Activated naive CD4-positive, alpha-beta T cell treated with anti-CD3 and anti-CD28 coated beads, Interleukin-2, amount 50 U/mL, for 16 hours (primary cell): ENCODE measurements at places on chromosomes 3 and 15.

DNA sequence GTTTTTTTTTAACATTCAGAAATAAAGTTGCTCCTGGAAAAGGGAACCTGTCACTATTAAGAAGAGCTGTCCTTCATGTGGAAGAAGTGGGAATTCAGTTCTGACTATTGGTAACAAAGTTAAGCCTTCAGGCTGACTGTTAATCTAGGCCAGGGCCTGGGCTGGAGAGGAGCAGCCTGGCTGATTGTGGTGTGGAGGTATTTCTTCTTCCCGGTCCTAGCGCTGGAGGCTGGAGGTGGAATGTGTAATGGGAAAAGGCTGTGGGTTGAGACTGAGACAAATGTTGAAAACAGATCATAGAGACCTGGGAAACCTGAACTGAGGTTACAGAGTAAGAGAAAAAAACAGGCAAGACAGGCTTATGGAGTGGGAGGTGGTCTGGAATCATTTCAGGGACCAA is 23.8 kb upstream of the SH3BP5 start:
- DNase-seq: no peak

DNA sequence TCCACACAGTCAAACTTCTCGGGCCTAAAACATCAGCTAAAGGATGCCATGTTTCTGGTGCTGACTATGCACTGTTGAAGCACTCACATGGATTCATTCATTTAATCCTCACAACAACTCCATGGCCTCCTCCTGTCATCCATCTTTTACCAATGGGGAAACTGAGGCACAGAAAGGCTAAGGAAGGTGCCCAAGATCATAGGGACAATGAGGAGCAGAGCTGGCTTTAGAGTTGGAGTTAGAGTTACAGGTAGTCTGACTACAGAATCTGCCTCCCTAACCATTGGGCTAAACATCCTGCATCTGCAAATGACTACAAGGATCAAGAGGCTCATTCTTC is 111.6 kb downstream of the IQSEC1 start:
- no peak for DNase-seq

DNA sequence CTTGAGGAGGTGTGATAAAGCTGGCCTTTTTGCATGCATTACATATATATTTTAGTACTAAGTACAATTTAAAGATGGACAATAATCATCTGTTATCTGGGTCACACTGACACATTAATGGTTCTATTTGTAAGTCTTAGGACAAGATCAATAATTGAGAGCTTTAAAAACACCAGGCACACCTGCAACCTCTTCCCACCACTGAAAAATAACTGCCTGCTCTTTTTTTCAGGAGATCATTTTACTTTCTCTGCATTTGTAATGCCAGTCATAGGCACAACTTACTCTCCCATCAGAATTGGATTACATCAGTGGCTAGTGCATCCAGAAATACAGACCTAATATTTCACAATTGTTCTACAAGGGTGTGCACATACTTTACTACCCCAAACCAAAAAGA is 149.8 kb downstream of the MECOM start:
- no peak for DNase-seq

GRCh38 chr3:50472958-50473357 is 30.5 kb downstream of the CACNA2D2 start:
- no peak for DNase-seq

GRCh38 chr15:76342382-76343201 is 6.0 kb downstream of the ISL2 start:
- DNase-seq: no peak

DNA sequence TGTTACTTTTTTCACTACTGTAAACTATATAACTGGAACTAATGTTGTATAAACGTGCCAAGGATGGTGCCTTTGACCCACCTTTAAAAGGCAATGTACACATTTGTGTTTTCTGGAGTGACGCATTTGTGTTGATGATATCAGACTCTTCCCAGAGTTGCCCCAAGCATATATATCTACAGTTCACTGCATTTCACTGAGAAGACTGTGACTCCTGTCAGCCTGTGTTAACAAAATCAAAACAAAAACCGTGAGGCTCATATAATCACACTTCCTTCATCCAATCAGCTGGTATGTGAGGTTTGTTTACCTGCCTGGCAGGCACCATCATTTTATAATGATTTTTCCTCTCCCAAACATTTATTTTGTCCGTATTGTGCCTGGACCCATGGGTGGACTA is 117.6 kb upstream of the ROBO1 start:
- DNase-seq: no peak

DNA sequence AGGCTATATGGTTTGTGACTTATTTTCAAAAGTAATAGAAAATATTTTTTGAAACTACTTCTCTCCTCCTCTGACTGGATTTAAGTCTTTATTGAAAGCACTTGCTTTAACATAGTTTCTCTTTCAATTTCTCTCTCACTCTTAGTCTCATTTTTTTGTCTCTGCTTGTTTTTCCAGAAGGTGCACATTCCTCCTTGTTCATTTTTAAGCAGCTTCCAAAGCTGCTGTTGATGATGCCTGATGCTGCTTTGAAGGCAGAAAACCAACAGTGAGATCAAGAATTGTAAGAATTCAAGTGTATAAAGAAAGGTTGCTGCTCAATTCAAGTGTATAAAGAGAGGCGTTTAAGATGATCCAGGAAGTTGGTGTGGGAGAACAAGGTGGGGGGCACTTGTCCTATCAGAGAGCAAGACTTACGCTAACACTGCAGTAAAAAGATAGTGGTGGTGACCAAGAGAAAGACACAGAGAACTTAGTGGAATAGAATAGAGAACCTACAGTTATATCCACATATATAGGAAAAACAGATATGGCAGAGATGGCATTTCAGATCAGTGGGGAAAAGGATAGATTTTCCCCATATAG is 12.1 kb downstream of the NR2C2 start:
- no peak for DNase-seq

GRCh38 chr15:31302029-31302657 is 24.5 kb upstream of the KLF13 start:
- DNase-seq: no peak

DNA sequence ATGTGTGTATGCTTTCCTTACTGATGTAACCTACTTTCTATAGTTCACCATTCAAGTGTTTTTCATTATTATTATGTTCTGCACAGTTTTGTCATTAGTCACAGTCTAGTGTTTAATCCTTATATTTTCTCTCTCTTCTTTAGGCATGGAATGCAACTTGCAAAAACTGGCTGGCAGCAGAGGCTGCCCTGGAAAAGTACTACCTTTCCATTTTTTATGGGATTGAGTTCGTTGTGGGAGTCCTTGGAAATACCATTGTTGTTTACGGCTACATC is 6.9 kb downstream of the SUCNR1 start:
- no peak for DNase-seq

- no peak for DNase-seq
Observed at GRCh38 chr3:169297214-169297613, 366.3 kb downstream of the MECOM start.

GRCh38 chr3:194867270-194867983 is 181.7 kb downstream of the FAM43A start:
- DNase-seq: no peak

DNA sequence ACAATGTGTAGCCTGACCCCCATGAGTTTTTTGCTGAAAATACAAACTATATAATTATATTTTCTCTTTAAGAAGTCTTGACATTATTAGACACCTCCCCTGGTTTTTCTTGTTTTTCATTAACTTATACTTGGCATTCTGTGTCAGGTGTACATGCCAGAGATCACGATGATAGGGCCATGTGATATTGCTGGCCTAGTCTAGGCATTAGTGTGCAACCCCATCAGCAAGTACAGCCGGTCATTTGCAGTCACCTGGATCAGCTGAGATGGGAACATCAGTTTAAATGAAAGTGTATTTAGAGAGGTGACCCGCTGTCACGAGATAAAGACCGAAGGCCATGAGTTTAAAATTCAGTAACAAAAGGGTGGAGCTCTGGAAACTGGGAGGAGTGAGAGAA is 12.6 kb upstream of the SPPL2A start:
- no peak for DNase-seq

GRCh38 chr3:161072211-161072621 is 32.9 kb downstream of the B3GALNT1 start:
- DNase-seq: no peak

GRCh38 chr3:50341537-50341936 is 901 bp upstream of the RASSF1 start:
- DNase-seq: no peak

DNA sequence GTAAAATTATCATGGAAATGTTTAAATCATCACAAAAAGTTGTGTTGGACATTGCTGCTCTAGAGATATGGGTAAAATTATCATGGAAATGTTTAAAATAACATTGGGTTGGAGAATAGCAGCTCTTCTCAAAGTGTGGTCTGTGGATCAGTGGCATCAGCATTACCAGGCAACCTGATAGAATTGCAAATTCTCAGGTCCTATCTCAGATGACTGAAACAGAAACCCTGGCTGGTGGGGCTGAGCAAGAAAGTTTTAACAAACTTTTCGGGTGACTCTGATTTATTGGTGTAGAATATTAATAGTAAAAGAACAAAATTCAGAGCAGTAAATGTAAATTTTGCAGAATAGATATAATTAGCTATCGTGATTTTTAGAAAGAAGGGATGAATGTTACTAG is 28.9 kb downstream of the NXPE3 start:
- DNase-seq: no peak

GRCh38 chr3:56799251-56799882 is 2.4 kb downstream of the ARHGEF3 start:
- no peak for DNase-seq

DNA sequence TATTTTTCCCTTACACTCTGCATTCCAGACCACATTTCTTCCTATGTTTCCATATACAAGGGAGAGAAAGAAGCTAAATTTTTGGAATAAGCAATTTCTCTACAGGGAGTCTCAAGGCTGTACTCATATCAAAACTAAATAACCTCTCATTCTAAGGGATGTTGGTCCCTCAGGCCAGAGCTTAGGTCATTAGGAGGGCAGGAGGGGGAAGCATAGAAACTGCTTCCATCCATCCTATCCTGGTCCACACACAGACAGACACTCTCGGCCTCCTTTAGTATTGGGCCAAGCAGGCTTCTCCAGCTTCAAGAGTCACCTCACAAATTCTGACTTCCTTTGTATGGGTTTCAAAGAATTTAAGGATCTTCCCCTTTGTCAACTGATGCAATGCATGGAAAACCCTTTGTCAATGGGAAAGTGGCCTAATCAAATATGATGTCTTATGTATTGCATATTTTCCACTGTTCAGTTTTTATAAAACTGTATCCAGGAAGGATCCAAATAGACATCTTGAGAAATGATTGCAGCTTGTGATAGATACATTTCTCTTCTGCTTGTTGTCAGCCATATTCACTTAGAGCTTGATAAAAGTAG is 140.7 kb upstream of the RARB start:
- no peak for DNase-seq

- no peak for DNase-seq
Observed at GRCh38 chr3:48945891-48946549, 27.4 kb downstream of the ARIH2 start.

DNA sequence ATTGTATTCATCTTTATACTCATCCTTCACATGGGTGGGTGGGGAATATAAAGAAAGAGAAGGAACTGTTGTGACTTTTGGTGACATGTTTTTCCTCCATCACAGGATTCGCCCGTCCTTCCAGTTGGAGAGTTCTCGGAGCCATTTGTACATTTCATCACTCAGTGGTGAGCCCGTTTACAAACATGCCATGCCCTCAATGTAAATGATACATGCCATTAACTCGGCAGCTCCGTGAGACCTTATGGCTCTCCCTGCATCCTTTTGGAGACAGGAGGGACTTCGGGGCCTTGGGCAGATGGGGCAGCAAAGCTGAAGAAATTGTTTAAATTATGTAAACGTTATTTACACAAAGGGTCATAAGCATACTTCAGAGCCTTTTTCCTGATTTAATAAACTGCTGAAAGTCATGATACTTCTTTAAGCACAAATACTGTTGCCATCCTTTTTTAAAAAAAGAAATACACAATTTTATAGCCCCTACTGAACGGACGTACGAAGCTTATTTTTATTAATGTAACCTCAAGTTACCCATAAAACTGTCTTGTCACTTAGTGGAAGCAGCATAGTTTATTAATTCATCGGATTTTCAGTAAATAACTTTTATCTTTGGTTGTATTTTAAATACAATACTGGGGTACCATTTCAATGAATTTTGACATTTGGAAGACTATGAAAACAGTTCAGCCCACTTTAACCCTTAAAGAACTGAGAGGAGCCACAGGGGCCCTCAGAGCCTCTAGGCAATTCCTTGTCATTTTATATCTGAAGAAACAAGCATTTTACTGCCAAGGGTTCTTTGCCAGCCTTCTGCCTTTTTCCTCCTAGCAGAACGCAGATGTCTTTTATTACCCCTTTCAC is 55.6 kb upstream of the SKOR1 start:
- no peak for DNase-seq

GRCh38 chr3:170555329-170555728 is 30.5 kb downstream of the SLC7A14 start:
- DNase-seq: no peak
